ENCODE measurements at places on chromosomes 4 and X.

DNA sequence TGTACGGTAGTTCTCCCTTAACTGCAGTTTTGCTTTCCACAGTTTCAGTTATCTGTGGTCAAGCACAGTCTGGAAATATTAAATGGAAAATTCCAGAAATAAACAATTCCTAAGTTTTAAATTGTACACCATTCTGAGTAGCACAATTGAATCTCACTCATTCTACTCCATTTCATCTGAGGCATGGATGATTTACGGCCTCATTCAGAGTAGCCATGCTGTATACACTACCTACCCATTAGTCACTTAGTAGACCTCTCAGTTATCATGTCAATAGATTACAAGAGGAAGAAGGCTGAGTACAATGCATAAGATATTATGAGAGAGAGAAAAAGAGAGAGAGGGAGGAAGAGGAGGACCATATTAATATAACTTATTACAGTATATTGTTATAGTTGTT is 77.5 kb downstream of the ENOX2 start:
- no peak for DNase-seq

DNA sequence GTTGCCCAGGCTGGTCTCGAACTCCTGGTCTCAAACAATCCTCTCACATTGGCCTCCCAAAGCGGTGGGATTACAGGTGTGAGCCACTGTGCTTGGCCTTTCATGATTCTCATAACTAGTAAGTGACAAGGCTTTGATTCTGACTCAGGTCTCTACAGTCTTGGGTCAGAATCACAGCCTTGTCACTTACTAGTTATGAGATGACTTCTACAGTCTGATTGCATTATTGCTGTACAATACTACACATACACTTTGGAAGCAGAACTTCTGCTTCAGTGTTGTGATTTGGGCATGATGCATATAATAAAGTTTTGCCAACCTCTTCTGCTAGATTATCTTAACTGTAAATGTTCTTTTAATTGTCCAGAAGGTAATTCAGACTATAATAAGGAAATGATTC is 123.3 kb downstream of the KDM6A start:
- no peak for DNase-seq

- DNase-seq = no peak
Observed at GRCh38 chr4:119697887-119698393, 69.3 kb upstream of the PDE5A start.

GRCh38 chr4:1242506-1243450 is 6.2 kb downstream of the CTBP1 start:
- no peak for DNase-seq

GRCh38 chr4:169313732-169314131 is 43.0 kb upstream of the SH3RF1 start:
- DNase-seq = no peak

- DNase-seq = no peak
Observed at GRCh38 chr4:78720994-78721677, 55.0 kb upstream of the BMP2K start.

DNA sequence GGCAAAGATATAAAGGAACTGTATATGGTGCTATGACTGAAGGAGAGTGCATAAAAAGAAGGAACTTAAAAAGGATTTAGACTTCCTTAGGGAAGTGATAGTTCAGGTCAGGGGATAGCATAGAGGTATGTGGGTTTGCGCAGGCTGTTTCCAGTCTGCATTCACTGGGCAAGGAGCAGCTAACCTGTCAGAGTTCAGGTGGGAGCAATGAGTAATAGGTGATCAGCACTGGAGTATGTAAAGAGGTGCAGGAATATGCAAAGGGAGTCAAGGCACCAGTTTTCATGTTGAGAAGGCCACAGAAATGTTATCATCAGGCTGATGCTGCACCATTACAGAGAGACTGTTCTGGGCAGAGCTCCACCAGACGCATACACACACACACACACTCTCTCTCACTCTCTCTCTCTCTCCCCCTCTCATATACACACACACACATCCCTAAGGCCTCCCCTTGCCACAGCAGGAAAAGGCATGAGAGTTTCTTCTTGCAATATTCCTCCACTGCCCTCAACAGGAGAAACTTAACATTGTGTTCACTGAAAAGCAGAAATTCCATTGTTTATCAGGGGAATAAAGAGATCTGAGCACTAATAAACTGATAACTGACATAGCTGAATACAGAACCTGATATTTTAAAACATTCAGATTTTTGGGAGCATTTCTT is 256.4 kb upstream of the GRID2 start:
- DNase-seq = no peak

DNA sequence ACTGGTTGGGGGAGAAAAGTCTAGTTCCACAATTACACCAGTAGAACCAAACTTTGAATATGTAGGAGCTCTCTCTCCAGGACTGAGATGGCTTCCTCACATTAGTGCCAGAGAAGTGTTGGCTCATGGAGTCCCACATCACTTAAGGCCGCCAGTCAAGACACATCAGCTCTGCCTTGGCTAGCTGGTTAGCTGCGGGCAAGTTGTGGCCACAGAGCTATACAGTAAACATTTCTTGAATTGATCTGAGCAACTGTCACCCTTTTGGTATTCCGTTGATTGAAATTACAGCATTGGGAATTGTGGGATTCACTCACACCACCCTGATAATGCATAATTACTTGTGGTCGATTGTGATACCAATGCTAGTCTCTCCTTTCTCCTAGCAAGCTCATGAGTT is 76.2 kb downstream of the LNX1 start:
- DNase-seq = no peak

DNA sequence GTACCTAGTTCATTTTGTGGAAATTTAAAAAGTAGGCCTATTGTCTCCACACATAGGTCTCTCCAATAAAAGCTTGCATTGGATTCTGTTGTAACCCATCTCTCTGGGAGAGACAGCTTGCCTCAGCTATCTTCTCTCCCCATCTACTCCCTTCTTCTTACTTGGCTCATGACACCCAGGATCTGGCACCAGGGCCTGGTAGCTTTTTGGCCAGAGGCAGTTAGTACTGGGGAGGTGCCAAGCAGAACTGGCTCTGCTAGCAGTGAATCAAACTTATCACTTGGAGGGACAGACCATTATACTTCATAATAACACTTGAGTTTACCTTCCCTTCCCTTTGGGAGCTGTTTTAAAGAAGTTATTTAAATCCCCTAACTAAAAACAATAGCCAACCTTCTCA is 31.8 kb downstream of the PLAC1 start:
- DNase-seq = no peak

- DNase-seq = peak; percentile 78
Observed at GRCh38 chr4:174669270-174669669, 147.0 kb upstream of the HPGD start.

DNA sequence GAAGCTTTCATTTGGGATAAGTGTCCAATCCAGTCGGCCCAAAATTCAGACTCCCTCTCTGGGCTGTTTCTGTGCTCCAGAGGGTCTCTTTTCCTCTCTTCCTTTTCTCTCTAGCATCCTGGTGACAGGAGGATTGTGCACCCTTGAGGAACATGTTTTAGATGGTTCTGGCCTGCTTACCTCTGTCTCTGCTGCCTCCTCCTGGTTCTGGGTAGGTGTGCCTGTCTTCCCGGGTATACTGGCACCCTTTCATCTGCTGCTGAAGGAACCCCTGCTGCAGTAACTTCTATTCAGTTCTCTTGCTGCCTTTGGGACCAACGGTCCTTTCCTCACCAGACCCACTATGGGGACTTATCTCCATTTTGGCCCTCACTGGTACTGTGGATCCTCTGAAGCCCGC is 53.2 kb downstream of the HMGB2 start:
- no peak for DNase-seq

- no peak for DNase-seq
Observed at GRCh38 chr4:39365360-39365759, 802 bp downstream of the RFC1 start.

GRCh38 chrX:43656005-43656494 is at the start of gene MAOA:
Gene MAOA (plus strand): TSS chrX:43656299. CDS start chrX:43656342, 43 bp downstream.
- no peak for DNase-seq

DNA sequence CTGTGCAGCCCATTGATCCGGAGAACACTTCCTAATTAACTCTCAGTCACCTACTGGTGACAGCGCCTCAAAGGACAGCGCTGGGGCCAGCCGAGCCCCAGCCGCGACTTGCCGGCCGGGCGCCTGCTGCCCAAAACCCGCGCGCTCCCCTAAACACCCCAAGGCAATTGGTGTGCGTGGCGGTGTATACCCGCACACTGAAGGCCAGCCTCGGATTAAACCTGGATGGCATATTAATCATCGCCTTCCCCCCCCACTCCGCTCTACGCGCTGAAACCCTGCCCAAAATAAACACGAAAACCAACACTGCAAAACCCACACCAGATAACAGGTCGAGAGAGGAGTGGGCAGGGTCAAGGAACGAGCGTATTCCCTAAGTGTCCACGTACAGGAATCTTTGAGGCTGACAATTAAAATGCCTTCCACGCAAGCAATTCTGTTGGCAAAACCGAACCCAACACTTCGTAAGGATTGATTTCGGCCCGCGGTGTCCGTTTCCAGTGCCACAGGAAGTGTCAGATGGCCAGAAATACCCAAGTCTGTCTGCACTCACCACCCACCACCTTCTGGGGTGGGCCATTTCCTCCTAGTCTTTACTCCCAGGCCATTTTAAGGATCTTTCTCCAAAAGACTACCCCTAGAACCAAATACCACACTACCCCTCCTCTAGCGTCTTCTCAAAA is 2.7 kb downstream of the BCOR start:
- no peak for DNase-seq

DNA sequence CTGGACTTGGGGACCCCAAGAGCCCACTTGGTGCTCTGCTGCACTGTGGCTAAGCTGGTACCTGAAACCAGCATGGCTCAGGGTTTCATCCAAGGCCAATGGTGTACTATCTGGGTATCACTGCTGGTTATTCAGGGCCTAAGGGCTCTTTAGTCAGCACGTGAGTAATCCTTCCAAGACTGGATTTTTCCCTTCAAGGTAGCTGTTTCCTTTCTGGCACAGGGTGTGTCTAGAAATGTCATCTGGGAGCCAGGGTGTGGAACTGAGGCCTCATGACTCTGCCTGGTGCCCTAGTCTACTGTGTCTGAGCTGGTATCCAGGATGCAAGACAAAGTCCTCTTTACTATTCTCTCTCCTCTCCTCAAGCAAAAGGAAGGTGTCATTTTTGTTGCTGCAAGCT is 99.0 kb upstream of the QRFPR start:
- DNase-seq = no peak

- no peak for DNase-seq
Observed at GRCh38 chr4:184064877-184065276, 152.8 kb downstream of the ENPP6 start.

GRCh38 chr4:7850489-7850888 is 89.2 kb downstream of the AFAP1 start:
- DNase-seq = no peak

DNA sequence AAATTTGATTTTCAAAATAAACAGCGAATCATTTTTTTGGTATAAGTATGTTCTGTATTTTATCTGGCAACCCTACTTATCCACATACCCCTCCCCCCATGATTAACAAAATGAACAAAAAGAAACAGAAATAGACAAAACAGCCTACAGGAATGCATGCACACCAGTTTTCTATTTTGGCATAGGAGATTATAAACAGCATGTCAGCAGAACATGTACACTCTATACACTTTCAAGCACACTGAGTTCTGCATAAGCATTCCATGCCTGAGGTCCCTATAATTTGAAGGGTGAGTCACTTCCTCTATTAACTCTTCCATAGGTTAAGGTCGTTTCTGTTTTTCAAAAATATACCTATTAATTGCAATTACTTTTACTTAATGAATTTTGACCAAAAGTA is 28.0 kb upstream of the ZNF280C start:
- no peak for DNase-seq

DNA sequence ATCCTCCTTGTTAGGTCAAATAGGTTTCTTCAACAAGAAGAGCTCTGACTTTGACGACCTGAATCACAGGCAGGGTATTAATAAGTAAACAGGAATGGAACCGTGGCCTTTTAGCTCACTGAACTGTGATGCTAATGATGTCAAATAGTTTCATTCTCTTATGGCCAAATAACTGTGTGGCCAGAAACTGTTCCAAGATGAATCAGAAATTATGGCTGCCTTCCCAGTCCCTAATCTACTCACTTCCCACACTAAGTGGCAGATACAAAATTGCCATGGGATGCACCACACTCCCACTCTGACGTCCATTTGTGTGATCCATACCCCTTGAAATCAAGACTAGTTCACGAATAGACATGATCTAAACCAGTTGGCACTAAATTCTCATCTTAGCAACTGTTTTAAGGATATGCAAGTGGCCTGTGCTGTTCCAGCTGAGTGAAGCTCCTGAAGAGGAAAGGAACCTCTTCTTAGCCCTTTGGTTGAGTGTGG is 455.4 kb downstream of the IL15 start:
- peak; percentile 94 for DNase-seq

- no peak for DNase-seq
Observed at GRCh38 chr4:123613586-123614344, 217.2 kb downstream of the SPRY1 start.

DNA sequence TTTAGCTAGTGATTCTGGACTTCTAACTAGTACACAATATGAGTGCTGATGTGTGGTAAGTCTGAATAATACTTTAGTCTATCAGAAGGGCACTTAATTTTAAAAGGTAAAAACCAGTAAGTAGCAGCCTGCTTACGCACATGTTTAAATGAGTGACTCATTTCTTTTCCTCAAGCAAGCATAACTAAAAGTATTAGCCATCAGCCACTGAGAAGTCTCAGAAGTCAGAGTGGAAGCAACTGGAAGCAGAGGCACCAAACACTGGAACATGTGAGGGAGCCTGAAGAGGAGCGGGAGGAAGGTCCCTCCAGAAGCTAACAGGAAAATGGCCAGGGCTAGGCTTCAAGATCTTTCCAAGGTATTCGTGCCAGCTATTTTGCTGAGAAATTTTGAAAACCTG is 257.7 kb downstream of the RAPGEF2 start:
- DNase-seq = peak; percentile 41

DNA sequence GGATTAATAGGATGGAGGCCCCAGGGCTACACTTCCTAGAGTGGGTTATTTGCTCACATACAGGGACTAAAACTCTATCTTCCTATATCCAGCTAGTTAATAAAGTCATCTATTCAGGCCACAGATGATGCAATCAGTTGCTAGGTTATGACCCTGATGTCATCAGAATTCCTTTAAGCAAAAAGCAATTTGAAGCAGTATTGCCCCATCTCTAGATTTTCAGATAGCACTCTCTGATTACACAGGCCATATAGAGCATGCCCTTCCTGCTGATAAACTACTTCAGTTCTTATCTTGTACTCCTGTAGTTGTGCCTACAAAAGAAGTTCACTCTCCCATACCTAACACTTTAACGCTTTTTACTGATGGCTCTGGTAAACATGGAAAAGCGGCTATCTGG is 84.8 kb downstream of the TMEM144 start:
- DNase-seq = no peak

DNA sequence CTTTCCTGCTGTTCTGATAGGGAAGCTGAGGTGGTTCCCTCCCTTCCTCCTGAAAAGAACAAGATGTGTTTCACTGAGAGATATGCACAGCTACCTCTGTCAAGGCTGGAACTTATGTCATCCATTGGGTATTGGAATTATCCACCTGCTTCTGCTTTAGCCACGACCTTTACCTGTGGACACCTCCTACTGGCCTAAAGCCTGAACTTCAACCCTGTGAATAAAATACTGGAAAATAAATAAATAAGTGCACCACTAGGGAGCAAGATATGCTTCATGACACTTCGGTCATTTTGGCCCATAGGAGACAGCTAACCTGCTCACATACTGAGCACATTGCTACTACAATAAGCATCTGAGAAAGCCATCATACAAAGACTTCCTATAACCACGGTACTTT is 419.9 kb upstream of the NWD2 start:
- DNase-seq = no peak
